Amygdala (tissue), 56 donors: ENCODE measurements at places on chromosomes 1 and 21.

- DNase-seq, result no peak
These were observed 115.7 kb downstream of the MAP3K21 start for GRCh38 chr1:233443040-233443760.

GRCh38 chr21:36454093-36454531, 25.8 kb downstream of the CLDN14 start:
- DNase-seq, result no peak

- DNase-seq, result peak; percentile 24
These were observed 120.7 kb downstream of the CNIH3 start for GRCh38 chr1:224736619-224737352.

GRCh38 chr1:75345538-75346292, 211.5 kb downstream of the LHX8 start:
- no peak for DNase-seq

- DNase-seq, result no peak
These were observed 171.4 kb downstream of the DHRS3 start for GRCh38 chr1:12446593-12446992.

- no peak for DNase-seq
These were observed 57.3 kb downstream of the PSMG1 start for GRCh38 chr21:39125752-39126485.

- DNase-seq, result no peak
These were observed 27.2 kb downstream of the CD46 start for GRCh38 chr1:207779008-207779407.

GRCh38 chr21:45993210-45994085, 11.9 kb downstream of the COL6A1 start:
- DNase-seq, result no peak

- DNase-seq, result no peak
These were observed 57.9 kb downstream of the EPRS1 start for GRCh38 chr1:219988387-219988786.

- DNase-seq, result no peak
These were observed 160.1 kb downstream of the SLC45A1 start for GRCh38 chr1:8477983-8478362.

GRCh38 chr1:76260279-76260678, 185.7 kb downstream of the ST6GALNAC3 start:
- no peak for DNase-seq

GRCh38 chr21:45622416-45623097, 21.0 kb upstream of the PCBP3 start:
- no peak for DNase-seq
